ENCODE measurements at places on chromosomes 12 and 14. TPM values are rescaled to one million over a fixed set of nuclear protein-coding genes. Genes with fewer than 3 reads are reported as not detected.

GDF3 gene
- total RNA-seq: not detected

GRCh38 chr12:67069451-67070306 is 199.5 kb upstream of the CAND1 start:
- no peak for DNase-seq

WNT1 gene
- not detected for total RNA-seq

TSHR gene
- total RNA-seq: not detected

- DNase-seq: no peak
Measured at GRCh38 chr12:107130830-107131611, 37.7 kb upstream of the CRY1 start.

DNA sequence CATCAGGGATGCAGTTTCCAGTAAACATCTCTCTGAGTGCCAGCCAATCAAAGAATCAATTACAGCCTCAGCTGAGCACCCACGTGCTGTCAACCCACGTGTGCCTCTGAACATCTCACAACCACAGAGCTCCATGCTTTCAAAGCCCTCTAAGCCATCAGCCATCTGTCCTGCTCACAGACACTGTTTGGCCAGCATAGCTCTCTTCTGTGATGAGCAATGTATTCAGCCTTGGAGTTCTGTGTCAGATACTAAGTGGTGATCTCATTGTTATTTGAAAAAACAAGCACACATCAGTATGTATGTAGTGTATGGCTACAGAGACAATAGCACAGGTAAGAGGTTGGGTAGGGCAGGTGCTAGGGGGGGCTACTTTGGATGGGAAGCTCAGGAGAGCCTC is 94.3 kb downstream of the RGS6 start:
- no peak for DNase-seq

DNA sequence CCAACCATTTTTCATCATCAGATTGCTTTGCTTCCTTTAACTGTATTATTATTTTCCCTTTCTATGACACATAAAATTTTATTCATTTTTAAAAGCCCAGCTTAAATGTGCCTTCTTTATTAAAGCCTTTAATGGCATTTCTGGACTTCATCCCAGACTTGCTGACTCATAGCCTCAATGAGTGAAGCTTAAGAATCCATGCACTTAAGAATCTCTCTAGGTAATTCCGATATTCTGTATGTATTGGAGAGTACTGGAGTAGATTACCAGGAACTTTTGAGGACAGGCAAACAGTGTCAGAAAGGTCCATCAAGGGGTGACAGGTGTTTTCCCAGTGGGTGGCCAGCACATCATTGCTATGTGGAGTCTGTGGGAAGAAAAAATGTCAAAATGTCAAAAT is 107.9 kb downstream of the PTPRQ start:
- DNase-seq: no peak

DNA sequence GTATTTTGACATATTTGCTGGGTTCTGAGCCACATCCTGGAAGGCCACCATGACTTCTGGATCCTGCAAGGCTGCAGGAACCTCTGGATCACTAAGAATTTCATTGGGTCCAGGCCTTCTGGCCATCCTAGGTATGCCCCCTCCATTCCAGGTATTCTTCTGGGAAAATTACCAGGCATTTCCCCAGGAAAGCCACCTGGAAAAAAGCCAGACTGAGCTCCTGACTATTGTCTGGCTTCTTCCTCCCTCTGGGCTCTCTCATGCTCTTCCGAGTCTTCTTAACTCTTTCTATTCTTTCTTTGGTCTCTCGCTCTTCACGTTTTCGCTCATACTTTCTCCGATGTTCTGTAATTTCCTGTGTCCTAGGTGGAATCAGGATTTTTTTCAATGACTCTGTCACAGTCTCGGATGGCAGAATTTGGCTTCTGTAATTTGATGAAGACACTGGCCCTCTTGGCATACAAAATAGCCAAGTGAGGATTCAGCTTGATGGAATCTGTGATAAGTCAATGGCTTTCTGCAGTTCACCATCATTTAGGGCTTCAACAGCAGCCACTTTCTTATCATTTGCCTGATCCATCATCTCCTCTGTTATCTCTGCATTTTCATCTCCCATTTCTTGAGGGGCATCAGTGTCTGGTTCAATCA is 42.6 kb downstream of the ATP23 start:
- DNase-seq: no peak

DNA sequence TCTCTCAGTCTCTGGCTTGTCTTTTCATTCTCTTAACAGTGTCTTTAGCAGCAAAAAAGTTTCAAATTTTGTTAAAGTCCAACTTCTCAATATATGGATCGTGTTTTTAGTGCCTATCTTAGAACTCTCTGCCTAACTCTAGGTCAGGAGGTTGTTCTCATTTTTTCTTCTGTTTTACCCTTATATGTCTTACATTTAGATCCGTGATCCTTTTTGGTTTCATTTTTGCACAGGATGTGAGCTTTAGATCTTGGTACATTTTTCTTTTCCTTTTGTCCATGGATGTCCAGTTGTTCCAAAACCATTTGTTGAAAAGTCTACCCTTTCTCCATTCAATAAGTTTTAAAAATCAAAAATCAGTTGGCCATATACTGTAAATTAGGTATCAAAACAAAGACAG is 6.8 kb downstream of the VRK1 start:
- DNase-seq: no peak

DNA sequence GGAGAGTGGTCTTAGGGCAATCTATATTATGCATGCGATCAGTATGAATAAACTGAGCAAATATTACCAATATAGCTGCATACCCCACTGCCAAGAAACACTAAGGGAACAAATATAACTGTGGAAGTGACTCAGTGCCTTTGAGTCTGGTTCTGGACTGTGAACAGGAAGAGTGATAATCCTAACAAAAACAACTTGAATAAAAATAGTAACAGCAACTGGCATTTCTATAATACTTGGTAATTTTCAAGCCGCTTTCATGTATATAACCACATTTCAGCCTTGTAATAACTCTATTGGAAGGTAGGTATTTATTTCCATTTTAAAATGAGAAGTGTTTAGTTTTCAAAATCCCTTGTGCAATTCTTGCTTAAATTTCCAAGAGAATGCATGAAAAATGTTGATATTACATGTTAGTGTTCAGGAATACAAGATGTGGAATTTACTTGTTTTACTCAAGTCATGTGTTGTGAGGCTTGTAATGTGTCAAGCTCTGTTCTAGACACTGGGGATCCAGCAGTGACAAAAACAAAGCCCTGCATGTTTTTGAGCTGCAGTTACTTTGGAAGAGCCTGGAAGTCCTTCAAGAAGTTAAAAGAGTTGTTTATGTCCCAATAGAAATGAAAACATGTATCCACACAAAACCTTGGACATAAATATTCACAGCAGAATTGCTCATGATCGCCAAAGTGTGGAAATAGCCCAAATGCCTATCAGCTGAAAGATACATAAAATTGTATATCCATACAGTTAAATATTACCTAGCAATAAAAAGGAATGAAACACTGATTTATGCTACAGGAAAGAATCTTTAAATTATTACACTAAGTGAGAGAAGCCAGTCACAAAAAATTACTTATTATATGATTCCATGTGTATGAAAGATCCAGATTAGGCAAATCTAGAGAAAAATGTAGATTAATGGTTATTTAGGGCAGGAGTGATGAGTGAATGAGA is 338.1 kb upstream of the TMEM132C start:
- no peak for DNase-seq

GSG1 gene
- total RNA-seq: not detected

DNA sequence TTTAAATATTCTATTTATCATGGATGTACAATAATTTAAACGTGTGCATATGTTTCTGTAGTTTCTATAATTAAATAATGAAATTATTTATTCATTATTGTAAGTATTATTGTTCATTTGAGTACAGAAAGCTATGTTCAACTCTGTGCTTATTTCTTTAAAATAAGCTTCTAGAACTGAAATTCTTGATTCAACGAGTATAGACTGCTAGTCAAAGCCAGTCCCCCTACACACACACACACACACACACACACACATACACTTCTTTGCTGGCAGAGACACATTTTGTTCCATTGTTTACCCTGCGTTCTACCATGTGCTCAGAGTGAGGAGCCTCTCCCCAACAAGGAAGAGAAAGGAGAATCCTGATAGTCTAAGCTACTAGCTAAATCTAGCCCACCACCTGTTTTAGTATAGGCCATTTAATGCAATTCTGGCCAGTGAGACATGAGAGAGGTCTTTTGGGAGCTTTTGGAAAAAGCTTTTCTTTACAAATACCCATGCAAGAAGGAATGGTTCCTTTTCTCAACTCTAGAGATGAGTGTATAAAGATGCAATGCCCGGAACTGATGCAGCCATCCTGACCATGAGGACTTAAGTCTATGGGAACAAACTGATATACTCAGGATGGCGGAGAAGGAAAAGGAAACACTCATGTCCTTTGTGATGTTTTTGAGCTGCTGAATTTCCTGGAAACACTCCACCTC is 161.4 kb downstream of the NDUFA12 start:
- no peak for DNase-seq

BICDL1 gene
- 7.7 TPM for total RNA-seq

GRCh38 chr14:92033906-92034687 is 5.8 kb downstream of the TRIP11 start:
- no peak for DNase-seq

GRCh38 chr14:25006961-25007795 is 42.8 kb downstream of the STXBP6 start:
- no peak for DNase-seq

CYP46A1 gene
- total RNA-seq: not detected

DNA sequence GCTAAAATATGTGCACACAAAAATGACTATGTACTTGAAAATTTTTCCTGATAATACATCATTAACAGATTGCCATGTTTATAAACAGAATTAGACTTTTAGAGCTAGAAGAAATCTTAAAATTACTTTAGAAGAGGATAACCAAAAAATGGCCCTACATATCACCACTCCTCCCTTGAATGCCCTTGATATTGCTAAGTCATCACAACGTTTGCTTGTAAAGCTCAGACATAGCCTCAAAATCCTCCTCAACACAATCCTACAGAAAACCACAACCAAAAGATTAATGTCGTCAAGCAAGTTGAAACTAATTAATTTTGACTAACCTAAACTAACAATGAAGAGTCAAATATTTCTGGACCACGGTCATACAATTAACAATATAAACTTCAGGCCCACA is 19.4 kb upstream of the NAA30 start:
- no peak for DNase-seq

DNA sequence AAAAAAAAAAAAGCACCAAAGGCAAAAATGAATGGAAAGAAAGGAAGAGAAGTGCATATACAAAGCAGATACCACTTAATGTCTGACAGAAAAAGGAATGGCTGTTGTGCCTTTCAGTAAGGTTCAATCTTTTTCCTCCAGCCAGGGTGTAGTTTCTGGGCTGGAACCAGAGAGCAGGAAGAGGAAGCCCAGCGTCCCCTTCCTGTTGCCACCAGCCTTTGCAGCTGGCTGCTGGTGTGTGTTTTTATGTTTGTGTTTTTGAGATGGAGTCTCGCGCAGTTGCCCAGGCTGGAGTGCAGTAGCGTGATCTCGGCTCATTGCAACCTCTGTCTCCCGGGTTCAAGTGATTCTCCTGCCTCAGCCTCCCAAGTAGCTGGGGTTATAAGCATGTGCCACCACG is 64.6 kb upstream of the LTA4H start:
- DNase-seq: no peak

DNA sequence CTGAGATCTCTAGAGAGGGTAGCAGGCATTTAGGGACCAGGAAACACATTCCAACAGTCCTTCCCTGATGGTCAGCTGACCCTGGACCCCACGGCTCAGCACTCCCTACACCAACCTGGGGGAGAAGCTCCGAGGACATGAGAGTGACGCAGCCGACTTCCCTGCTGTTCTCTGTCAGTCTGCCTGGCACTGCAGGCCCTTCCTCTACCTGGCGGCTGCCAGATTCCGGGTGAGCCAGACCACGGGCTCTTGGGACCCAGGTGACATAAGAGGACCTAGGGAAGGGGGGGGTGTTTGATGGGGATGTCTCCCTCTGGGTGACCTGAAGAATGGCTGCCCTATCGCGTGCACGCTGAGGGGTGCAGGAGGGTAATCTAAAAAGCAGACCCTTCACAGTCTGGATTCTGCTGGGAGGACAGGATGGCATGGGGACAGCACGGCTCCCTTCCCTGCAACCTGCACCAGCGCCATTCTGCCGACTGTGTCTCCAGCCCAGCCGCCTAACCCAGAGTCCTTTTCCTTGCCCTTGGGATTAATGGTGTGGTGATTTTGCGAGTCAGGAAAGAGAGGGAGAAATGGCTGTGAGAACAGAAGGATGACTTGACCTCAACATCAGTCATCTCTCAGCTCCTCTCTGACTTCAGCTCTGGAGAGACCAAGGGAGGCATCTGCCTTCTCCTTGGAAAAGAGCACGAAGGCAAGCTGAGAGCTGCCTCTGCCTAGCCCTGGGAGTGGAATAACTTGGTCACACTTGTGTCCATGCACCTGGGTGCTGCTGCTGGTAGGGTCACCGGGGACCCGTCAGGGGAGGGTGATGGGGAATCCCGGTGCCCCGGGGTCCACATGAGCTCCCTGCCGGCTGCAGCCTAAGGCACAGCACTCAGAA is 158.5 kb downstream of the CALM1 start:
- DNase-seq: no peak

PA2G4 gene
- 487 TPM for total RNA-seq

DNA sequence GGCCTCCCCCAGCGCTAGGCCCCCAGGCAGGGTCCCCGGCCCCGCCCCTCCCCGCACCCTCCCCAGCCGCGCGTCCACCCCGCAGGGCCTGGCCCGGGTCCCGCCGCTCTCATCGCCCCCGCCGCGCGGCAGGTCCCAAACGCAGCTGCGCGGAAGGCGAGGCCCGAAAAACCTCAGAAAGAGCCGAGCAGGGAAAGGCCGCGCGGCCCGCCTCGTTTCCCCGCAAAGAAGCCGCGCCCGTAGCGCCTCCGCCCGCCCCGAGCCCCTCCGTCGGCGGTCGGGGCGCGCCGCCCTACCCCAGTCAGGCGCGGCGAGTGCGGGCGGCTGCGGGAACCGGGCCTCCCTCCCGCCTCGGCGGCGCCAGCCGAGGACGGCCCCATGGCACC is 324 bp downstream of the POLE start:
- no peak for DNase-seq

COX8C gene
- total RNA-seq: not detected

- DNase-seq: no peak
Measured at GRCh38 chr12:116601933-116602810, 43.0 kb downstream of the MAP1LC3B2 start.

DNA sequence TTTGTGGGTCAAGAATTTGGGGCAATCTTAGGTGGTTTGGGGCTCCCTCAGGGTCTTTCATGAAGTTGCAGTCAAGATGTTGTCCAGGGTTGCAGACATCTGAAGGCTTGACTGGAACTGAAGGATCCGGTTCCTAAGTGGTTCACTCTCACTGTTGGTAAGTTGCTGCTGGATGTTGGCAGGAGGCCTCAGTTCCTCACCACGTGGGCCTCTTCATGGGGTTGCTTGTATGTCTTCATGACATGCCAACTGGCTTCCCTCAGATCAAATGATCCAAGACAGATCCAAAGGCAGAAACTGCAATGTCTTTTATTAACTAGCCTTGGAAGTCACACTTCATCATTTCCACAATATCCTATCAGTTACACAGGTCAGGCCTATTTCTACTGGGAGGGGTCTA is 49.2 kb downstream of the ARF6 start:
- DNase-seq: no peak

- no peak for DNase-seq
Measured at GRCh38 chr12:47783821-47784819, 11.1 kb downstream of the SLC48A1 start.

Data from SK-MEL-5 (cell line).